ENCODE measurements at places on chromosomes 4 and X.
A peak's percentile ranks its signal among the peaks of the same experiment; 100 is the strongest.

- H3K4me1 ChIP-seq: no peaks in the 10 kb centered on the region
- H3K36me3 ChIP-seq: no peaks in the 10 kb centered on the region
- H3K27ac ChIP-seq: no peak overlapping the region
- no peak overlapping the region for H3K4me3 ChIP-seq
Observed at GRCh38 chrX:14899607-14900006, 26.4 kb downstream of the MOSPD2 start.

- H3K4me3 ChIP-seq: no peak overlapping the region
- no peaks in the 10 kb centered on the region for H3K27me3 ChIP-seq
- DNase-seq: no peak
- H3K4me1 ChIP-seq: no peaks in the 10 kb centered on the region
- H3K27ac ChIP-seq: no peak overlapping the region
Observed at GRCh38 chrX:48848847-48849246, 13.4 kb upstream of the PCSK1N start.

DNA sequence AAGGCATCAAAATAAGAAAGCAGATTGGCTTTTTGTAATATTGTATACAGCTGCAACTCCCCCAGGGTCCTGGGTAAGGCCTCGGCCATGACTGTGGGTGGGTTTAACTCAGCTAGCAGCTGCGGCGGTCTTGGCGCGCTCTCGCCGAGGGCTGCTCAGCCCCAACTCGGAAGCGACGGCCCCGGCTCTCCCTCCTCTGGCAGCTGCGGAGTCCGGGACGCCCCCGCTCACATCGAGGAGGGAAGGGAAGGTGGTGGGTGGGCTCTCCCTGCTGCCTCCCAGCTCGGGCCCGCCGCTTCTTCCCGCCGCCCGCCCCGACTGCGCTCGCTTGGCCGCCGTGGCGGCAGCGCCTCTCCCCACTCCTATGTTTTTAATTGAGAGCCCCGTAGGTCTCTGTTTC lies 51.2 kb downstream of the GPR50 start:
- no peaks in the 10 kb centered on the region for H3K27me3 ChIP-seq
- no peaks in the 10 kb centered on the region for H3K4me1 ChIP-seq
- H3K27ac ChIP-seq: no peak overlapping the region
- H3K4me3 ChIP-seq: no peak overlapping the region
- no peaks in the 10 kb centered on the region for H3K36me3 ChIP-seq

DNA sequence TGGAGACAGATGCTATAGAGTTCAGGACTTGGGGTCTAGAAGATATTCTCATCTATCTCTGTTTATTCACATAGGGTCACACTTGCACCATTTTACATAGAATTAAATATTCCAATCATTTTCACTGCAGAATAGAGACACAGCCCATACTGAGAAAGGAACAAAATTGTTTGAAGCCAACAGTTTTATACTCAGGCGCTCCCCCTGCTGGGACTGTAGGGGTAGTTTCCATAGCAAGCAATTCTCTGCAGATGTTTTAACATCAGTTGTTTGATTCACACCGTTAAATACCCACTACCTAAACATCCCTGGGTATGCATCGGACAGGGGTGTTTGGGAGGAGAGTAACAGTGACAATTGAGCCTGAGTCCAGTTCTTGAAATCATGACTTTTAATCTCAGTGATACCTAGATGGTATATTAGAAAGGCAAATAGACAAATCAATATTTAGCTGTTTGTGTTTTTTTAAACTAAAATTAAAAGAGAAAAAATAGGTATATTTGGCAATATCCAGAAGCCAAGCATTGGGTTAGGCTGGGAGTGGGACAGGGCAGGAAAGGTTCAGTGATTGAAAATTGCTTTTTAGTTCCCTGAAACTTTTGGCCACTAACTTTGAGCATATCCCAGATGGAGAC lies 33.8 kb downstream of the LONRF3 start:
- no peak overlapping the region for H3K4me3 ChIP-seq
- peak; percentile 52 for DNase-seq
- H3K27ac ChIP-seq: no peak overlapping the region
- no peaks in the 10 kb centered on the region for H3K4me1 ChIP-seq
